ENCODE measurements at places on chromosomes 1 and 21. TPM values are rescaled to one million over a fixed set of nuclear protein-coding genes. Genes with fewer than 3 reads are reported as not detected.

MEAF6 gene
- total RNA-seq, result 36.5 TPM

KLHDC9 gene
- total RNA-seq, result 1.0 TPM

SPSB1 gene
- 5.4 TPM for total RNA-seq

PRAMEF17 gene
- total RNA-seq, result not detected

RYR2 gene
- 2.3 TPM for total RNA-seq

SPRR2G gene
- total RNA-seq, result not detected

CHRM3 gene
- 2.5 TPM for total RNA-seq

FABP3 gene
- total RNA-seq, result 169 TPM

UAP1 gene
- total RNA-seq, result 42.2 TPM

PLPPR5 gene
- total RNA-seq, result 1.5 TPM

C1orf56 gene
- 2.6 TPM for total RNA-seq

ERICH3 gene
- 0.04 TPM for total RNA-seq

DIO1 gene
- not detected for total RNA-seq

SLC26A9 gene
- total RNA-seq, result 0.04 TPM

CSF1 gene
- 6.3 TPM for total RNA-seq

LIX1L gene
- total RNA-seq, result 23.4 TPM

MORN1 gene
- total RNA-seq, result 8.0 TPM

CFHR4 gene
- not detected for total RNA-seq

PEX14 gene
- 11.7 TPM for total RNA-seq

SELENBP1 gene
- total RNA-seq, result 31.2 TPM

CNR2 gene
- total RNA-seq, result under 0.01 TPM

NHLH1 gene
- 0.04 TPM for total RNA-seq

ITLN2 gene
- not detected for total RNA-seq

ZBTB21 gene
- 3.5 TPM for total RNA-seq

SPRR2F gene
- total RNA-seq, result not detected

MROH7 gene
- 4.3 TPM for total RNA-seq

GUCA2B gene
- total RNA-seq, result not detected

RXFP4 gene
- not detected for total RNA-seq
